ENCODE measurements at places on chromosomes 4 and X. TPM values are rescaled to one million over a fixed set of nuclear protein-coding genes. Genes with fewer than 3 reads are reported as not detected.

- no peak for DNase-seq
These were observed 179.5 kb downstream of the SMIM20 start for GRCh38 chr4:26093551-26093950.

- no peak for DNase-seq
These were observed 31.8 kb downstream of the SH3TC1 start for GRCh38 chr4:8230891-8231290.

DNA sequence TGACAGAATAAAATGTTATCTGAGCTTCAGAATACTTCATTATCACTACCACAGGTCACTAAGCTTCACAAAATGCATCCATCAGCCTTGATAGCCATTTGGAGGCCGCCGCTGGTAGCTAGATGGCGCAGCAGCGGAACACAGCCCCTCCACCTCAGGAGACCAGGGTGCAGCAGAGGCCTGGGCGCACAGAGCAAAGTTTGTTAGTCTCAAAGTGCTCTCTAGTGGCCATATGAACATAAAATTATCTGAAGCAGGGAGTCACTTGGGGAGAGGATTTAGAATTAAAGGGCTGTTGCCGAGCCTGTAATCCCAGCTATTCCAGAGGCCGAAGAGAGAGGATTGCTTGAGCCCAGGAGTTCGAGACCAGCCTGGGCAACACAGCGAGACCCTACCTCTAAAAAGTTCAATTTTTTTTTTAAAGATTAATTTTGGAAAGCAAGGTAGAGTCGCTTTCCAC lies 8.1 kb upstream of the DCTD start:
- peak; percentile 75 for DNase-seq

GRCh38 chrX:70032792-70033191 lies 16.9 kb downstream of the AWAT2 start:
- DNase-seq, result no peak

GRCh38 chrX:49976682-49977197 lies 54.3 kb downstream of the CLCN5 start:
- no peak for DNase-seq

- DNase-seq, result no peak
These were observed 670 bp downstream of the PAPSS1 start for GRCh38 chr4:107719207-107719921.

GRCh38 chrX:103215425-103215991 lies 600 bp downstream of the BEX4 start:
- DNase-seq, result peak; percentile 50

- DNase-seq, result no peak
These were observed 30.5 kb upstream of the FAM120C start for GRCh38 chrX:54213603-54214002.

WDR1 gene
- 538 TPM for total RNA-seq

FGF5 gene
- total RNA-seq, result not detected

All from activated CD8-positive, alpha-beta memory T cell treated with anti-CD3 and anti-CD28 coated beads, Interleukin-2, amount 10 ng/mL, durations not matched to agents 7 days and 5 days (primary cell).